ENCODE measurements at places on chromosomes 4 and X. TPM values are rescaled to one million over a fixed set of nuclear protein-coding genes. Genes with fewer than 3 reads are reported as not detected.

Gene RASSF6
- 2.7 TPM for total RNA-seq

- H3K36me3 ChIP-seq, result no peaks in the 10 kb centered on the region
- no peaks in the 10 kb centered on the region for H3K4me1 ChIP-seq
- no peak overlapping the region for H3K4me3 ChIP-seq
- no peaks in the 10 kb centered on the region for H3K27me3 ChIP-seq
- DNase-seq, result no peak
These were observed 132.6 kb downstream of the INPP4B start for GRCh38 chr4:142713282-142714030.

DNA sequence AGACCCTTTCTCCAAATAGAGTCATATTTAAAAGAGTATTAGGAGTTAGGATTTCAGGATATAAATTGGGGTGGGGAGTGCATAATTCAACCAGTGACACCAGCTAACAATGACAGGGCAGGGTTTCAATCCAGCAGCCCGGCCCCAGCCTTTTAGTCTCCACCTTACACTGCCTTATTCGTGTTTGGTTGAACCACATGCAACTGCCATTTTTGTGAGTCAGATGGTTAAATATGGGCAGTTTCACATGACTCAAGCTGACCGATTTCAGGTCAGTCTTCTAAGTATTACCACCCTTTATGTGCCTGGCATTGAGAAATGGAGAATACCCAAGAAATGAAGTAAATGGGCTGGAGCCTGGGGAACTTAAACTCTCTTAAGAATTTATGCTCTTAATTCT is 102.8 kb downstream of the STOX2 start:
- H3K4me1 ChIP-seq, result peaks cover 10% of the 10 kb centered on the region
- no peak overlapping the region for H3K4me3 ChIP-seq
- H3K27me3 ChIP-seq, result no peaks in the 10 kb centered on the region
- H3K36me3 ChIP-seq, result peaks cover 7% of the 10 kb centered on the region

Gene RAB9B
- total RNA-seq, result 0.58 TPM

Gene CHRDL1
- total RNA-seq, result 43.2 TPM

DNA sequence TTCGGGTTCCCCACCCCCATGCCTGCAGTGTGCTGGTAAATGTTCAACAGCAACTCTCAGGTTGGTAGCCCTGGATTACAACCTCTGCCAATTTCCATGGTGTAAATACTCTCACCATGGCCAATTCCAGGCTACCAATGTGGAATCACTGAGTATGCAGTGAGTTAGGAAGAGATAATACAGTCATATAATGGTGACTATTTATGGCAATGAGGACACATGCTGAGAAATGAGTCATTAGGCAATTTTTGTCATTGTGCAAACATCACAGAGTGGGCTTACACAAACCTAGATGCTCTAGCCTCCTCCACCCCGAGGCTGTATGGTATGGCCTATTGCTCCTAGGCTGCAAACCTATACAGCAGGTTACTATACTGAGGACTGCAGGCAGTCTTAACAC is 4.6 kb upstream of the CLDN24 start:
- peaks cover 2% of the 10 kb centered on the region for H3K36me3 ChIP-seq
- no peak overlapping the region for H3K27ac ChIP-seq
- H3K4me1 ChIP-seq, result no peaks in the 10 kb centered on the region
- DNase-seq, result no peak
- H3K4me3 ChIP-seq, result no peak overlapping the region
- no peaks in the 10 kb centered on the region for H3K27me3 ChIP-seq

DNA sequence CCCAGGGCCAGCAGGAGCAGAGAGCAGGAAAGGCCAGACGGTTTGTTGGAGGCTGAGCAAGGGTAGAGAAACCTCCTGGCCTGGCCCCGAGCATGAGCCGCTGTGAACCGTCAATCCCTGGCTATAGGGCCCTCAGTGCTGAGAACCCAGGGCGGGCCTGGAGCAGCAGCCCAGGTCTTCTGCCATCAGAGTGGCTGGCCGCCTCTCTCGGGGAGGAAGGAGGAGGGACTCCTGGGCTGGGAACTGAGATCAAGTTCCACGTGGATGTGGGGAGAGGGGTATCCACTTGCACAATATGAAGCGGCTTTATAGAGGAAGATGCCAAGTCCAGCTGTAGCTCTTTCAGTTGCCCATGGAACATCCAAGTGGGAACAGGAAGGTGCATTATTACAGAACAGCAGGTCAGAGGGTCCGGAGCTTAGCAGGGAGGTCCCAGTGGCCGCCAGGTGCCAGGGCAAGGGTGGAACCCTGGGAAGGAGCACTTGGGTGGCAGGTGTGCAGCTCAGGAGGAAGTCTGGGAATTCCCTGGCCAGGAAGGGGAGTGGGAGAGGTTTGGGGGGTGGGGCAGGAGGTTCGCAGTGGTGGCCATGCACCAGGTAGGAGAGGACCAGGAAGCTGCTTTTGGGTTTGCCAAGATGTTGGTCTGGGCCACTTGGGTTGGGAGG is 31.7 kb upstream of the CRMP1 start:
- H3K27me3 ChIP-seq, result no peaks in the 10 kb centered on the region
- no peak overlapping the region for H3K27ac ChIP-seq
- no peaks in the 10 kb centered on the region for H3K4me1 ChIP-seq
- DNase-seq, result no peak
- no peaks in the 10 kb centered on the region for H3K36me3 ChIP-seq
- H3K4me3 ChIP-seq, result no peak overlapping the region
